ENCODE measurements at places on chromosomes 5 and 9.

DNA sequence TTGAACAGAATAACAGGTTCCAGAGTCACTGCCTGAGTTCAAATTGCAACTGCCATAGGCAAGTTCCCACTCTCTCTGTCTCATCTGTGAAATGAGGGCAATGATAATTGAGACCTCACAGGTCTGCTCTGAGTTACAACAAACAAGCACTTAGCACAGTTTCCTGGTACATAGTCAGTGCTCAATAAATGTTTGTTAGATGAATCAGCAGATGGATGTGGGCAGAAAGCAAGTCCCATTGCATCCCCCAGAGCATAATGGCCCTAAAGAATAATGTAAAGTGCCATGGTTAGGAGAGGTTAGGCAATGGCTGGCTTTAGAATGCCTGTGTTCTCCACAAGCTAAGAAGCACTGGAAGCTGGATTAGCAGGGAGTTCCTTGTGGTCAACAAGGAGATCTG lies 136.5 kb upstream of the LARP1 start:
- no peak for DNase-seq

GRCh38 chr5:18771097-18771610 lies 1136.9 kb downstream of the TAF11L14 start:
- DNase-seq = no peak

- no peak for DNase-seq
Observed at GRCh38 chr5:17330386-17330785, 113.0 kb downstream of the BASP1 start.

DNA sequence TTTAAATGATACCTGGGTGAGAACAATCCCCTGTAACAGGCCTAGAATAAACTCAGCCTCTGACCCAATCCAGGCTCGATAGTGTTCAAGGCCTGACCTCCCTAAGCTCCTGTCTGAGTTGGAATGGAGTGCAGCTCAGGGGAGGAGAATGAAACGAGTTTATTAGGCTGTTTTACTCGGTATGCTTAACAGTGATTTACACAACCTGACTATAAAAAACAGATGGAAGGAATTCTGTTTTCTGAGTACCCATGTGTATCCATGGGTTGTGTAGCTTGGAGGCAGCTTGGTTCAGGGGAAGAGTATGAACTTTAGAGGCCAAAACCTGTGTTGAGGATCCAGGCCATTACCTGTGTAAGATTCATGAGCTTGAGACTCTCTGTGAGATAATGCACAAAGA lies 67.8 kb downstream of the PCSK5 start:
- no peak for DNase-seq

- no peak for DNase-seq
Observed at GRCh38 chr9:32172256-32172655, 212.2 kb upstream of the ACO1 start.

DNA sequence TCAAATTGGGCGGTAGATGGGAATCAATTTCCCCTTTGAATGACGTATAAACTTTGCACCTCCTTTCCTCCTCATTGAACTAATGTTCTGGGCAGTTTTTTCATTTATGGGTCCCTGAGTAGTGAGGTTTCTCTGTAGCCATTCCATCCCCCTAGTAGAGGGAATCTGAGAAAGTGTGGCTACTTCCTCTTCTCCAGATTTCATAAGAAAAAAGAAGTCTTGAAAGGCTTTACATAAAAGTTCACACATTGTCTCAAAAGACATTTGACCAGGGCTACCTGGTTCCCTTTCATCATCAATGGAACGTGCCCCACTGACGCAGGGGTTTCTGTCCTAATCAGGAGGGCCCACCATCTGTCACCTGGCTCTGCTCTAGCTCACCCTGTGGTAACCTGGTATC lies 57.3 kb downstream of the CTSL start:
- DNase-seq = no peak

DNA sequence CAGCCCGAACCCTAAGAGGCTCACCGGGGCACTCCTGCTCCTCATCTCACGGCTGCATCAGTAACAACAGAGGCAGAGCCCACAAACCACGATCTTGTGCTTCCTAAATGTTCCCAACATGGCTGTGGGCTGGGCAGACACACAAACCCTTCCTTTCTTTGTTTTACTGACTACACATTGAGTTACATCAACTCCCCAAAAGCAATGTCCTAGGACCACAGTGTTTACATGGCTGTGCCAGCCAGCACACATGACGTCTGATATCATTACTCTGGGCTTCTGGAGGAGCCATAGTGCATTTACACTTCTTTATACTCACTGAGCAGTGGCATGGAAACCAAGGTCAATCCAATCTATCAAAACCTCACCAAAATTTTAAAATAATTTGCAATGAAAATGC lies 101.4 kb downstream of the LHFPL2 start:
- no peak for DNase-seq

DNA sequence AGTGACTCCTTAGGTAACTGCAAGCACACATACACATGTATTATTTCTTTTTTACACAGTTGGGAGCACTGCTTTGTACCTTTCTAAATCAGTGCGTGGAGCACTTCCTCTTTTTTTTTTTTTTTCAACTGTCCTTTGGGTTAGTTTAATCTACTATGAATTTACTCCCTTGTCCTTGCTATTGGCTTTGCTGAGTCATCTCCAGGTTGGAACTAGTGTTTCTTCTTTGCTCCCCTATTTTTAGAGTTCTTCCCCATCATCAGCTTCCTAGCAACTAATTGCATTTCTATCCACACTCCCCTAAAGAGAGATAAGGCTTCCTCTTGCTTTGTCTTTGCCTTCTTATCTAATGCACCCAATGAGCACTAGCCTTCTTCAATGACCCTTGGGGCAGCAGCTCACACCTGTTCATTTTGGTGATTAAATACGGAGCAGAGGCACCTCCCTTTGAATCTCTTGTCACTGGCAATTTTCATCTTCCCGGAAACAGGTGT lies 24.3 kb downstream of the S100Z start:
- peak; percentile 78 for DNase-seq

- DNase-seq = no peak
Observed at GRCh38 chr5:158056130-158056825, 197.3 kb upstream of the CLINT1 start.

DNA sequence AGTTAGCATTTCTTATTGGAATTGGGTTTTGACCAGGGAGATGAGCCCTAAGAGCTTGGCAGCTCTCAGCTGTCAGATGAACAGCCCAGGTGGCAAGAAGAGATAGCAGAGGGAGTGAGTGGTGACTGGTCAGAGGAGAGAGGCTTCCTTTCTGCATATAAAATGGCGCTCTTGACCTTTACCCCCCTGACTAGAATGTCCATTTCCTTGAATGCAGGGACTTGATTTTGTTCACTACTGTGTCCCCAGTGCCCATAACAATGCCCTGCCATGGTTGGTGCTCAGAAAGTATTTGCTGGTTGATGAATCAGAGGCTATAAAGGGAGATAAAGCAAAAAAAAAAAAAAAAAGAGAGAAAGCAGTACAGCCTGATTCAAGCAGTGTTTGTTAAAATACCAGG lies 7.2 kb downstream of the CHMP5 start:
- DNase-seq = no peak

GRCh38 chr9:126914458-126915280 lies at the start of gene RALGPS1:
Gene RALGPS1 (plus strand): TSS chr9:126914782. CDS start chr9:126962290, 47,508 bp downstream.
- peak; percentile 98 for DNase-seq

DNA sequence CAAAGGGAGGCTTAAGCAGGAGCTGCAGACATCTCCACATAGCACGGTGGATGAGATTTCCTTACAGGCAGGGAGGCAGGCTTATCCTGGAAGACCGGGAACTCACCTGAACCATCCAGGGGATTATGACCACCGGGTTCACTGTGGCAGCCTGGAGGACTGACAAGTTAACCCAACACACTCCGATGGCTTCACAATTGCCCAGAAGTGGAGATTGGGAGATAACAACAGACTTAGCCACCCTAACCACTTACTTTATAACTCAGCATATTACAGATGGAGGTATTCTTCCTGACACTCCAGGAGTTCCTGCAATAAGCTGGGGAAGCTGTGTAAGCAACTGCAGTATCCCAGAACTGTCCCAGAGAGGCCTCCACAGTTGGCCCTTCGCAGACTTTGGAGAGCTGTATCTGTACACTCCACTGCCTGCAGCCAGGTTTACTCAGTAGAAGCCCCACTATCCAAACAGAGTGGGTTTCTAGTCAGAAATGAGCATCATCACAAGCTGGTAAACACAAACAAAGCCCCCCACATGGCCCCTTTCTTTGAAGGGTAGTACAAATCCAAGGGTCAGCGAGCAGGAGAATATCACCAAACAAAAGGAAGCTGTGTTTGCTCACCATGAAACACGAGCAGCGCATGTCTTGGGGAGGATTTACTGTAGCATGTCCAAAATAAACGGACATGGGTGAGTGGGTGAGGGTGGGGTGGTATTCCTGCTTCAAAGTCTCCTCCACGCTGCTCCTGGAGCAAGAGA lies 462.2 kb downstream of the RASEF start:
- no peak for DNase-seq

DNA sequence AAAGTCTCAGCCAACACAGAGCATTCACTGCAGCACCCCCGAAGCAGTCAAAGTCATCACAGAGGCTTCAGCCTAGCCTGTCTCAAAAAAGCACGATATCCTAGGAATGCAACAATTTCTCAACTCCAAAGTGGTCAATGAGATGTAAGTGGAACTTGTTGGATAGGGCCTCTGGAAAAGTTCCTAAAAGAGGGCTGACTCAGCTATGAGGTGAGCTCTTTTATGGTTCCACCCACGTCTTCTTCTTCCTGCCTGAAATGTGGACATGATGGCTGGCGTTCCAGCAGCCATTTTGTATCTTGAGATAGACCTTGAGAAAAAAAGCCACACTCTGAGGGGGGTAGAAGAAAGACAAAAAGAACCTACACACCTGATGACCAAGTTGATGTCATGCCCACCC lies 32.5 kb upstream of the TRIO start:
- no peak for DNase-seq

DNA sequence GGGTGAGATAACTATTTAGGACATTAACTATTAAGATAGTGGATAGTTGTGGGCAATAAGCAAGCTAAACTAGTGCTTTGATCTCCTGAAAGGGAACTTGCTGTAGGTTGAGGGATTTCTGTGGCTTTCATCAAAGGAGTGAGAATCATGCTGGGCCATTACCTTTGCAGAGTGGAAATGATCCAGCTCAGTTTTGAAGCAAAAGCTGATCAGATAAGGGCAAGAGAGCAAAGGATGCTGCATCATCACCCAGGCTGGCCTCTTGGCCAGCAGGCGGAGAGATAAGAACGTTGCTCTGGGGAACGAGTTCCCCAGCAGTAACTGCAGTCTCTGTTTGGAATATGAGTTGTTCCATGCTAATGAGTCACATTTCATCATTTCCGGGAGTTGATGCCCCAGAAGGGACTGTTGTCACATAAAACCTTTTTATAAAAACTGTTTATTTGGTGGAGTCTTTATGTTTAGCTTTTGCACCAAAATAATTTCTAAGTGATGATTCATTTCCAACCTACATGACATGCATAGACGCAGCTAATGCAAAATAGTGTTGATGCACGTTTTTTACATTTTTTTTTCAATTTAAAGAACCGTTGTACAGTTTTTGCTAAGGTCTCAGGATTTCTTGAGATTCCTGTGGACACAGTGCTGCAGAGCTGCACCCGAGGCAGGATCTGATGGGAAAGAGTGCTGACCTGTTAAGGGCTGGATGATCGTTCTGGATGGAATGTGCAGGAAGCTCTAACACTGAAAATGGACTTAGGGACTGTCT lies 99.3 kb downstream of the ACTBL2 start:
- DNase-seq = no peak

DNA sequence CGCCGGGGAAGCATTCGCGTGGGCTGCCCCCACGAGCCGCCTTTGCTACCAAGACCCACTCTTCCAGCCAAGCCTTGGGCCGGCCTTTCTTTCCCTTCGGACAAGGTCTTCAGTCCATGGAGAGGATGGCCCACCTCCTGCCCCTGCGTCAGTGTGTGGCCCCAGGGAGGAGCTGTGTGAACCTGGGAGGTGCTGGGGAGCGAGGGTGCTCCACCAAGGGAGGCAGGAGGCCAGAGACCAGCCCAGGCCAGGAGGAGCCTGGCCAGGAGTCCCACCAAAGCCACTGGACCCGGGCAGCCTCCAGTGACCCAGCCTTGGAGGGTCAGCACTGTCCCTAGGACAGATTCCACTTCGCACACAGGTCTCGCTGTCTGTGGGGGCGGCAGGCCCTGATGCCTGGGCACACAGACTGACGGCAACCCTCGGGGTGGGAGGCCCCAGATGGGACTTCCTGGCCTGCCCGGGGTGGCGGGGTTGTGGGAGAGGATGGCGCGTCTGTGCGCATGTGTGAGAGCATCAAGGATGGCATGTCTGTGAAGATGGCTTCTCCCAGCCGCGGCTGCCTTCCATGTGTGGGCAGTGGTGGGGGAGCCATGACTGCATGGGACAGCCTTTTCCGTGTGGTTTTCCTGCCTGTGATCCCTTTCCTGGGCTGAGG lies 113.3 kb upstream of the LPCAT1 start:
- no peak for DNase-seq

DNA sequence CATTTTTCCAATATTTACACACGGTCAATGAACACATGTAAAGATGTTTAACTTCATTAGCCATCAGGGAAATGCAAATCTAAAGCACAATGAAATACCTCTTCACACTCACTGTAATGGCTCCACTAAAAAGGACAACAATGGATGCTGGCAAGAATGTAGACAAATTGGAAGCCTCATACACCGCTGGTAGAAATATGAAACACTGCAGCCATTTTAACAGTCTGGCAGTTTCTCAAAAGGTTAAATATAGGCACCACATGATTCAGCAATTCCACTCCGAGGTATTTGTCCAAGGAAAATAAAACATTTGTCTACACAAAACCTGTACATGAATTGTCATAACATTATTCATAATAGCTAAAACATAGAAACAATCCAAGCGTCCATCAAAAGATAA lies 20.0 kb downstream of the RNF145 start:
- DNase-seq = peak; percentile 21

DNA sequence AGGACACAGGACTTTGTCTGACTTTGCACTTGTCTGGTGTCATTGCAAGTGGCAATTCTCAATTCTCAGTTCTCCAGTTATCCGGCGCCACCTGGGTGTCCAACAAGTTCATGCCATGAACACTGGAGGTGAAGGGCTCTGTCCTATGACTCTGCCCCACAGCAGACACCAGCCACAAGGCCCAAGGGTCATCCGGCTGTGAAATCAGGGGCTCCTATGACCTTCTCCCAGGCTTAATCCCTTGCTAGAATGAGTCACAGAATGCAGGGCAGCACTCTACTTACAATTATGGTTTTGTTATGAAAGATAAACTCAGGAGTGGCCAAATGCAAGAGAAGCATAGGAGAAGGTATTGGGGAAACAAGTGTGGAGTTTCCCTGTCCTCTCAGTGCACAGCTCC lies 392.0 kb downstream of the GADD45G start:
- DNase-seq = peak; percentile 15

- DNase-seq = peak; percentile 56
Observed at GRCh38 chr5:154836225-154836624, 14.2 kb downstream of the FAXDC2 start.

GRCh38 chr5:112467485-112467884 lies 48.4 kb upstream of the EPB41L4A start:
- DNase-seq = peak; percentile 88

Data from NCI-H774 (cell line).